ENCODE measurements at places on chromosomes 11 and 22. TPM values are rescaled to one million over a fixed set of nuclear protein-coding genes. Genes with fewer than 3 reads are reported as not detected.

GRCh38 chr11:46295312-46296058 is 18.0 kb downstream of the CREB3L1 start:
- peaks cover 58% of the 10 kb centered on the region for H3K4me1 ChIP-seq
- peak overlapping the region; percentile 49 for H3K4me3 ChIP-seq
- H3K36me3 ChIP-seq, result no peaks in the 10 kb centered on the region

DNA sequence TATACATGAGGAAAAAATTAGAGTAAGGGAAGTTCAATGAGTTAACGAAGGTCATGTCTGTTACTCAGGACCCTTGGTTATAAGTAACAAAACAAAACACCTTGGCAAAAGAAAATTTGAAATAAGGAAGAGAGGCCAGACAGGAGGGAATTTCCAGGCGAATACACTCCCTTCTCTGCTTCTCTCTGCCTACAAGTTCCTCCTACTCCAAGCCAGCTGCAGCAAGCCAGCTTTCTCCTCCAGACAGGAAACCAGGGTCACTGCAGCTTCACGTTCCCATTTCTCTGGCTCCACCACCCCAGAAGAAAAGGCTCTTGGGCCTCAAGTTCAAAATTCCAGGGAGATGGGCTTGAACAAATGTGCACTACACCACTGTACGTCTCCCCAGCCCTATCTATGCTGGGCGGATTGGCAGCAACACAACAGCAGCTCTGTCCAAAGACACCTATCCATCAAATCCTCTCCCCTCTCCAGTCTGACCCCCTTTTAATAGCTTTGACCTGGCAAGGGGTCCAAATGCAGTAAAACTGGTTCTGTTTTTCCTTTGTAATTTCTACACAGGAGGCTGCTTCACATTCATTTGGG is 27.7 kb downstream of the SMCO4 start:
- no peak for DNase-seq
- no peaks in the 10 kb centered on the region for H3K36me3 ChIP-seq
- H3K4me1 ChIP-seq, result peaks cover 28% of the 10 kb centered on the region
- H3K4me3 ChIP-seq, result no peak overlapping the region
- H3K27me3 ChIP-seq, result no peaks in the 10 kb centered on the region

GRCh38 chr11:32428665-32429303 is 6.6 kb downstream of the WT1 start:
- H3K27ac ChIP-seq, result no peak overlapping the region
- no peak overlapping the region for H3K4me3 ChIP-seq
- H3K27me3 ChIP-seq, result peaks cover 95% of the 10 kb centered on the region
- no peak for DNase-seq
- peaks cover 19% of the 10 kb centered on the region for H3K4me1 ChIP-seq
- no peaks in the 10 kb centered on the region for H3K36me3 ChIP-seq

GRCh38 chr11:131025020-131025419 is 108.7 kb upstream of the SNX19 start:
- H3K4me3 ChIP-seq, result no peak overlapping the region
- H3K36me3 ChIP-seq, result no peaks in the 10 kb centered on the region
- no peaks in the 10 kb centered on the region for H3K4me1 ChIP-seq
- no peak for DNase-seq

DNA sequence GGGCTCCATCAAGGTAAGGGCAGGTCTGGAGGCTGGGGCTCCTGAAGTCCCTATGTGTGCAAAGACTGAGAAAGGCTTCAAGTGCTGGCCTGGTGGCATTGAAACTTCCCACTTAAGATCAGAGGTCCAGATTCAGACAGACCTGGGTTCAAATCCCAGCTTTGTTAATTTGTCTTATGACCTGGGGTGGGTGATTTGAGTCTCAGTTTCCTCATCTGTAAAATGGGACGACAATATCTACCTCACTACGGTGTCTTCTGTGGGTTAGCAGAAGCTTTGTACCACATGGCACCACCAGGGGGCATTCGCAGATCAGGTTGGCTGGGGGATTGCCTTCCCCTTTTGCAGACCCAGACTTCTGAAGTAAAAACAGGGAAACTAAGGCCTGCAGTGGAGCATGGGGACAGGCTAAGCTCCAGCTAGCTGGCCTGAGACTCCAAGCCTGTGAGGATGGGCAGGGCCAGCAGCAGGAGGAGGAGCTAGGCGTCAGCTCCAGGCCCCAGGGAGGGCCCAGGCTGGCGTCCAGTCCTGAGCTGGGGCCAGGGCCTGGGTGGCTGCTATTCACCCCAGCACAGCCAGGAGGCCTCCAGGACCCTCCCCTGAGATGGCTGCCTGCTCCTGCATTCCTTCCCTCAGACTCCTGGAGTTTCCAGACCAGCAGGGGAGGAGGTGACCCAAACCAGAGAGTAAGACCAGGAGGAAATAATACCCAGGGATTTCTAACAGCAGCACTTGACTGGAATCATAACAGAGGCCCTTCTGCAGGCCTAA is 1.5 kb downstream of the CASTOR1 start:
- peak; percentile 92 for DNase-seq
- H3K4me3 ChIP-seq, result peak overlapping the region; percentile 88
- H3K4me1 ChIP-seq, result peaks cover 45% of the 10 kb centered on the region
- no peaks in the 10 kb centered on the region for H3K27me3 ChIP-seq

- H3K27ac ChIP-seq, result no peak overlapping the region
- H3K4me1 ChIP-seq, result peaks cover 5% of the 10 kb centered on the region
- peaks cover 89% of the 10 kb centered on the region for H3K36me3 ChIP-seq
- H3K4me3 ChIP-seq, result no peak overlapping the region
Observed at GRCh38 chr11:118649941-118650340, 29.5 kb downstream of the TREH start.

GRCh38 chr11:1041936-1042608 is 5.6 kb upstream of the MUC6 start:
- H3K36me3 ChIP-seq, result no peaks in the 10 kb centered on the region
- no peaks in the 10 kb centered on the region for H3K4me1 ChIP-seq
- H3K27ac ChIP-seq, result no peak overlapping the region
- no peak for DNase-seq

- DNase-seq, result no peak
- H3K36me3 ChIP-seq, result no peaks in the 10 kb centered on the region
- H3K4me3 ChIP-seq, result no peak overlapping the region
Observed at GRCh38 chr22:37784829-37785495, 22.8 kb upstream of the GCAT start.

GRCh38 chr11:72363112-72363511 is 71.2 kb downstream of the CLPB start:
- H3K4me3 ChIP-seq, result no peak overlapping the region
- no peaks in the 10 kb centered on the region for H3K27me3 ChIP-seq
- DNase-seq, result no peak
- H3K27ac ChIP-seq, result no peak overlapping the region

DNA sequence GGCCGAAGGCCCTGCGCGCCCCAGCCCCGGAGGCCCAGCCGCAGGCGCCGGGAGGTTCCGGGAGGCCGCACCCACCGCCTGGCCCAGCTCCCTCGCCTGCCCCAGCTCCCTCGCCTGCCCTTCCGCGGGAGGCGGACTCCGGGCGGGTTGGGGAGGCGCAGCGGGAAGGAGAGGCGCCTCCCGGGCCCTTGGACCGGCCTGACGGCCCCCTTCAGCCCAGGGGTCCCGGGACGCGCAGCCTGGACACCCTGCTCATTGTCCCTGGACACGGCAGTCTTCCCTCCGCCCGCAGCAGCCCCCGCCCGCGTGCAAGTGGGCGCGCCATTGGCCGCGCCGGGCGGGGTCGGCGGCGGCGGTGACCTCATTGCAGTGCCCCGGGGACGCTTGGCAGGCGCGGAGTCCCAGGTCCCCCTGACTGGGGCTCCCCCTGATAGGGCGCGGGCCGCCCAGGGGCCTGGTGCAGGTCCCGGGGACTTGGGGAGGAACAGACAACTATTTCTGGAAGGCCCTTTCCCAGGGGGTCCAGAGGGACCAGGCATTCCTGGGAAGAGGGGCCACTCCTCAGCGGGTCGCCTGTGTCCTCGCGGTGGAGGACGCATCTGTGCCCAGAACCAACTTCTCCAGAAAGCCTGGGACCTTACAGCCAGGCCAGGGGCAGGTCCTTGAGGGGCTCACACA is 501 bp downstream of the CD151 start:
- peak overlapping the region; percentile 94 for H3K27ac ChIP-seq
- DNase-seq, result no peak
- peak overlapping the region; percentile 85 for H3K4me3 ChIP-seq
- H3K27me3 ChIP-seq, result peaks cover 6% of the 10 kb centered on the region

The IGSF9B gene
- total RNA-seq, result 9.1 TPM

The PKDREJ gene
- 0.34 TPM for total RNA-seq

The TSSK2 gene
- total RNA-seq, result not detected

The ANGPTL5 gene
- total RNA-seq, result 0.73 TPM

The OR52I2 gene
- not detected for total RNA-seq

The SMC1B gene
- not detected for total RNA-seq

The PNPLA5 gene
- 4.0 TPM for total RNA-seq

The SLC1A2 gene
- total RNA-seq, result 1.0 TPM

Measured in suprapubic skin (tissue), 4 donors.